ENCODE measurements at places on chromosomes 5 and 9. TPM values are rescaled to one million over a fixed set of nuclear protein-coding genes. Genes with fewer than 3 reads are reported as not detected.

Gene PDCD1LG2
- 0.51 TPM for total RNA-seq

Gene ENC1
- 0.46 TPM for total RNA-seq

Gene CCNO
- 0.13 TPM for total RNA-seq

Gene TMEM171
- not detected for total RNA-seq

Gene ZNF366
- not detected for total RNA-seq

Gene SPINK5
- not detected for total RNA-seq

Gene PCDHGA12
- 0.10 TPM for total RNA-seq

Gene F2RL1
- 2.5 TPM for total RNA-seq
